ENCODE measurements at places on chromosomes 4 and X. TPM values are rescaled to one million over a fixed set of nuclear protein-coding genes. Genes with fewer than 3 reads are reported as not detected.

- peak; percentile 8 for DNase-seq
- no peaks in the 10 kb centered on the region for H3K36me3 ChIP-seq
- peaks cover 3% of the 10 kb centered on the region for H3K27me3 ChIP-seq
These were observed 49.2 kb upstream of the HSD17B10 start for GRCh38 chrX:53483416-53483815.

DNA sequence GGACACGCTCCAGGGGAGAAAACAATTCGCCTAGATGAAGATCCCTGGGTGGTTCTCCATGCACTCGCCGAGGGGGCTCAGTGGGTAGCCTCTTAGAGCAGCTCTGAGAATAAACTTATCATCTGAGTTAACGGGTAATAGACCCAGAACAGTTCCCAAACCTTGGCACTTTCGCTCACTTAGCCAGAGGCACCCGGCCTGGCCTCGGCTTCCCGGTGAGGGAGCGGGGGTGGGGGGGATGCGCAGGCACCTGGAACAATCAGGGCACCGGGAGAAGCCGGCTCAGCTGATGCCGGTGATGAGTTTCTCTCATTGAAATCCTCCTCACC lies 405 bp upstream of the ZAR1 start:
- peaks cover 39% of the 10 kb centered on the region for H3K27me3 ChIP-seq
- H3K36me3 ChIP-seq: no peaks in the 10 kb centered on the region
- DNase-seq: no peak
- no peaks in the 10 kb centered on the region for H3K4me1 ChIP-seq
- no peak overlapping the region for H3K27ac ChIP-seq

DNA sequence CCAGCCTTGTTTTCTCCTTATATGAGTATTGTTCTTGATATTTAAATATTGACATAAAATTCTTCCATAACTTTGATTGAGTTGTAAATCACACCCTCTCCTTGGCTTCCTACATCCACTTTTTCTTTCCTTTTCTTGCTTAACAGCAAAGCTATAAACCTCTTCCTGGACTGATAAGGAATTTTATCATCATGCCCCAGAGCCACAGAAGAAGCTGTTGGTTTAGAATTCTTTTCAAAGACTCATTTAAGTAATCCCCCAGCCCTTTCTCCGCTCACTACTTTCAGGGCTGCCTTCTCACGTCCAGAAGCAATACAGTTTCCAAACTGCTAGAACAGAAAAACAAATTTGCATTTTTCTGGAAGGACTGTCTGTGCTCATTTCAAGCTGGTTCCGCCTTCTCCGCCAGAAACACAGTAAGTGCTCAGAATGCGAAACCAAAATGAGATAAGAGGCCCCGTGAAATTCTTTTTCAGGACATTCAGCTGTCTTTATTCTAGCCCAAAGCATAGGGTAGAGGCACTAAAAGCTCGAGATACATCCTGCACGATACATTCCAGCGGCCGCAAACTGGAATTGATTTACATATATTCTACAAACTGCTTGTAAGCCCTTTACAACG lies 849 bp downstream of the MID1 start:
- no peaks in the 10 kb centered on the region for H3K36me3 ChIP-seq
- H3K4me1 ChIP-seq: peaks cover 1% of the 10 kb centered on the region
- peak overlapping the region; percentile 49 for H3K4me3 ChIP-seq
- peak overlapping the region; percentile 58 for H3K27ac ChIP-seq
- DNase-seq: peak; percentile 18

DNA sequence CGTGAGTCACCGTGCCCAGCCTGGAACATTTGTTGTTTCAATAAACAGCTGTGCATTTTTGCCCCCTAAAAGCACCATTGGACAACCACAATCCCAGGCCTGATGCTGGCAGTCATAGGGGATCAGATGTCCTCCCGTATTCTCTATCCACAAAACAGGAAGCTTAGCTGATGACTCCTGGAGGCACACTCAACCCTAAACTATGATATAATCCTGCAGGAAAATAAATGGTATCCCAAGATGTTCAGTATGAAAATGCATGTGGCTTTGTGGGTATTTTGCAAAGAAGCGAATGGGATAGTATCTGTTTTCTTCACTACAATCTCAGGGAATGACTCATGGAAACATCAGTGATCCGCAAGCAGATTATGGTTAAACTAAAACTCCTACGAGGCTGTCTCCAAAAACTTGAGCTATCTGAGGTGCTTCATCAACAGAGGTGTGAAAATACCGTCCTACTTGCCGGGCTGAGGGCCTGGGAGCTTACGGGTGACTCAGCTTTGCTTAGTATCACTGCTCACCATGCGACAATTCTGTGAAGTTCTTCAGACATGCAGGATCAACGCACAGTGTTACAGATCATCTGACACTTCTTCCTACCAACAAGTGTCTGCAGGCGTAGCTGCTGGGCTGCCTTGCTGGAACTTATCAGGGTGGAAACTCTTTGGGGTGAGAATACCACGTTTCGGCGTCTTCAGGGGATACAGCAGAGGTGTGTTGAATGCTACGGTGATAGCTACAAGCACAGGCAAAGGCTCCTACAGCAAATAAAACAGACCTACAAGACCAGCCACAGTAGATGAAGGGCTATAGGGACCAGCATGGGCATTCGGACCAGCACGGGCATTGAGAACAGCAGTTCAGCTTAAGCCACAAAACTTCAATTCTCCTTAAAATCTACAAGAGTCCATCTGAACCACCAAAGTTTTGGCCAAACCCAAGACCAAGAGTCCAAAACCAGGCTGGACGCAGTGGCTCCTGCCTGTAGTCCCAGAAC lies 148.5 kb downstream of the DHRSX start:
- peak overlapping the region; percentile 81 for H3K27ac ChIP-seq
- peaks cover 14% of the 10 kb centered on the region for H3K4me1 ChIP-seq
- H3K27me3 ChIP-seq: no peaks in the 10 kb centered on the region

GRCh38 chrX:37712458-37712857 lies 26.9 kb downstream of the XK start:
- peak; percentile 4 for DNase-seq
- no peaks in the 10 kb centered on the region for H3K27me3 ChIP-seq
- no peak overlapping the region for H3K27ac ChIP-seq
- H3K36me3 ChIP-seq: no peaks in the 10 kb centered on the region
- H3K4me1 ChIP-seq: no peaks in the 10 kb centered on the region

EMCN gene
- not detected for total RNA-seq

NOX1 gene
- total RNA-seq: not detected

- no peaks in the 10 kb centered on the region for H3K4me1 ChIP-seq
- H3K36me3 ChIP-seq: no peaks in the 10 kb centered on the region
- peak; percentile 69 for DNase-seq
- H3K4me3 ChIP-seq: no peak overlapping the region
- H3K27me3 ChIP-seq: no peaks in the 10 kb centered on the region
- H3K27ac ChIP-seq: no peak overlapping the region
These were observed 145.1 kb downstream of the APBB2 start for GRCh38 chr4:41069257-41069656.

DNA sequence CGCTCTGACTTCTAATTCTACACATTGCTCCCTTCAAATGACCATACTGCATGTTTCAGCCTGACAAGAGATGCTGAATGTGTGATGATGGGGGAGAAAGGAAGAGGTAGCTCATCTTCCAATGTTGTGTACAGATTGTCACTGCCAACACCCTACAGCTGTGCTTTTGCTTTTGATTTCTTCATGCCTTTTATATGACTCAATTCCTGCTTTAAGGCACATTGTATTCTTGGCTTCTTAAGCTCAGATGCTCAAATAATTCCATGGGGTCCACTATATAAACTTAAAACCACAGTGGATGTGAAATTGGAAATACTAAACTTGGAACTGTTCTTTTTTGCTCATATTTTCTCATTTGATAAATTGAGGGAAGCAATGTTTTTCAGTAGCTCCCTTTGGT lies 183.2 kb upstream of the WDFY3 start:
- H3K4me3 ChIP-seq: no peak overlapping the region
- H3K4me1 ChIP-seq: no peaks in the 10 kb centered on the region
- H3K36me3 ChIP-seq: no peaks in the 10 kb centered on the region
- DNase-seq: peak; percentile 31
- no peak overlapping the region for H3K27ac ChIP-seq
- H3K27me3 ChIP-seq: no peaks in the 10 kb centered on the region

GPR34 gene
- total RNA-seq: not detected

AREG gene
- 1.5 TPM for total RNA-seq

DNA sequence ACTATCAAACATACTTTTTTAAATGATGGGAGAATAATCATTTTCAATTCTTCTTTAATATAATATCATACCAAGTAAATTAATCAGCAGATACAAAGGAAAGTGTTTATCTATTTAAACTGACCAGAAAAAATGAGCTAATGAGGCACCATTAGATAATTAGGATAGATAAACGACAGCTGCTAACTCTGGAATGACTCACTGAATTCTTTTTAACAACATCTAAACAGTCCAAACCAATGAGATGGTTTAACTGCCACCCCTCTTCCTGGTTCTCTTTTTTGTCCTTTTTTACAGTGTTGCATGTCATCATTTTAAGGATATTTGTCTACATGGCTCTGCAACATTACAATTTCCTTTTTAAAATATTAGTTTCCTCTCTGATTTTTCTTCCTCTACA lies 41.6 kb downstream of the UNC5C start:
- H3K27me3 ChIP-seq: no peaks in the 10 kb centered on the region
- H3K27ac ChIP-seq: no peak overlapping the region
- peaks cover 4% of the 10 kb centered on the region for H3K4me1 ChIP-seq
- DNase-seq: peak; percentile 26

HERC5 gene
- 3.3 TPM for total RNA-seq

TEX13B gene
- not detected for total RNA-seq

Measured in fibroblast of lung (primary cell).